ENCODE measurements at places on chromosomes 5 and 9. TPM values are rescaled to one million over a fixed set of nuclear protein-coding genes. Genes with fewer than 3 reads are reported as not detected.

The PCDHA8 gene
- total RNA-seq = not detected

The GDA gene
- 0.76 TPM for total RNA-seq

- H3K36me3 ChIP-seq = no peaks in the 10 kb centered on the region
- no peak overlapping the region for H3K4me3 ChIP-seq
- no peak overlapping the region for H3K27ac ChIP-seq
Observed at GRCh38 chr9:16363916-16364315, 506.6 kb downstream of the BNC2 start.

- H3K36me3 ChIP-seq = no peaks in the 10 kb centered on the region
- no peaks in the 10 kb centered on the region for H3K4me1 ChIP-seq
- H3K4me3 ChIP-seq = no peak overlapping the region
- H3K27ac ChIP-seq = no peak overlapping the region
Observed at GRCh38 chr5:136629125-136629792, 263.9 kb upstream of the TRPC7 start.

GRCh38 chr5:157279605-157280239 is 13.8 kb downstream of the CYFIP2 start:
- no peaks in the 10 kb centered on the region for H3K27me3 ChIP-seq
- H3K4me3 ChIP-seq = no peak overlapping the region
- no peak for DNase-seq
- H3K4me1 ChIP-seq = peaks cover 9% of the 10 kb centered on the region
- H3K27ac ChIP-seq = no peak overlapping the region
- peaks cover 7% of the 10 kb centered on the region for H3K36me3 ChIP-seq

GRCh38 chr9:130237076-130237475 is 28.5 kb upstream of the HMCN2 start:
- H3K27ac ChIP-seq = no peak overlapping the region
- H3K4me3 ChIP-seq = no peak overlapping the region
- no peaks in the 10 kb centered on the region for H3K36me3 ChIP-seq
- DNase-seq = no peak

- no peaks in the 10 kb centered on the region for H3K4me1 ChIP-seq
- no peaks in the 10 kb centered on the region for H3K27me3 ChIP-seq
- no peak overlapping the region for H3K4me3 ChIP-seq
Observed at GRCh38 chr9:38257626-38258215, 134.8 kb upstream of the ALDH1B1 start.

DNA sequence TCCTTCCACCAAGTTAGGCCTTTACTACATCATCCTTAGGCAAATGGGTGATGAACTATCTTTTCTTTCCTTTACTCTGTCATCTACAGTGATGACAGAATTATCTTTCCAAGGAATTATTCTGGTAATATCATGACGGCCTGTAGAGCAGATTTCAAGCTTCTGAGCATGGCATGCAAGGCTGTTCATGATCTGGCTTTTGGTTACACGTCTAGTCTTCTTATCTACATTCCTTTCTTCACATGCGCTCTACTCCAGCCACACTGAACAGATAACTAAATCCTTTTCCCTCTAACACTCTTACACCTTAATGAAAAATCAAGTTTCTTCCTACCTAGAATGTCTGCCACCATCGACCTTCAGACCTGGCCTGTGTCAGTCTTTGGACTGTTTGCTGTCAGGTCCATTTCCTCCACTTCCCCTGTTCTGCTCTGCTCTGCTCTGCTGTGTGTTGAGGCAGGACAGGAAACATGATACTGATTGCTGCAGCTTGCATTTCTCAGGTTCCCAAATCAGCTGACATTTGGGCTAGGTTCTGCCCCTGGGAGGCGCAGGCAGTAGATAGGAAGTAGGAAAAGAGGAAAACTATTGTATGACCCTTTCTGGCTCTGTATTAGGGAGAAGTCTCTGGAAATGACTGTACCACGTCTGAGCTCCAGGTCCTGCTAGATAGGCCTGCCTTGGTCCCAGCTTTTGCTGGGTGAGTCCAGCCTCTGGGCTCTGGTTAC is 4.2 kb downstream of the SCGB3A2 start:
- no peaks in the 10 kb centered on the region for H3K36me3 ChIP-seq
- no peak for DNase-seq
- H3K27ac ChIP-seq = no peak overlapping the region
- H3K4me3 ChIP-seq = no peak overlapping the region

GRCh38 chr9:1320051-1320557 is 269.9 kb downstream of the DMRT2 start:
- no peaks in the 10 kb centered on the region for H3K4me1 ChIP-seq
- H3K27ac ChIP-seq = no peak overlapping the region
- no peaks in the 10 kb centered on the region for H3K36me3 ChIP-seq
- no peaks in the 10 kb centered on the region for H3K27me3 ChIP-seq
- no peak for DNase-seq

Data from thymus (tissue), 14 donors.